ENCODE measurements at places on chromosomes 6 and 20.

GRCh38 chr6:133890711-133891148 is 1.8 kb downstream of the TCF21 start:
- no peak for DNase-seq

DNA sequence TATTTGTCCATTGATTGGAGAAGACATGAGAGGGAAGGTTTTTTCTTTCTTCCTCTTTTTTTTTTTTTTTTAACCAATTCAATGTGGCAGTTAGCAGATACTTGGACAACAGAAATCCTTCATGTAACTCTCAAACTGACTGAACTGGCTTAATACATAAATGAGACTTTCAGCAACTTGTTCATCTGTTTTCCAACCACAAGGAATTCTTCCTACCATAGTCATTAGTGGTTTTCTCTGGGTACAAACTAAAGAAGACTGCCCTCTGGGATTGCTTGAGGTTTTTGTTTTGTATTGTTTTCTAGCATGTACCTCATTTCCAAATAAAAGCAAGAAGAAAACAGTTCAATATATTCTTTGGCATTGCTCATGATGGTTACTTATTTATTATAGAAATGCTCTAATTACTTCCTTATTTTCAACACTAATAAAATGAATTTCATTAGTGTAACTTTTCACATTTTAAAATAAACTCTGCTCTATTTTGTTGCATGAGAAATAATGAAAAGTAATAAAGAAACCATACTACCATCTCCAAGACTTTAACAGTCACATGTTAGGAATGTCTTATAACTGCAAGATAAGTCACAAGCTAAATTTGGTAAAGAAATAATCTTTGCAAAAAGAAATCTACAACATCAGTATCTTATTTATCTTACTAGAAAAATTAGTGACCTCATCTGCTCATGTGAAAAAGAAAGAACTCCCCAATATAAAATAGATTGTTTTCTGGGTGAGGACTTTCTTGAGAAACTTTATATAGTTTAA is 52.0 kb downstream of the ME1 start:
- no peak for DNase-seq

DNA sequence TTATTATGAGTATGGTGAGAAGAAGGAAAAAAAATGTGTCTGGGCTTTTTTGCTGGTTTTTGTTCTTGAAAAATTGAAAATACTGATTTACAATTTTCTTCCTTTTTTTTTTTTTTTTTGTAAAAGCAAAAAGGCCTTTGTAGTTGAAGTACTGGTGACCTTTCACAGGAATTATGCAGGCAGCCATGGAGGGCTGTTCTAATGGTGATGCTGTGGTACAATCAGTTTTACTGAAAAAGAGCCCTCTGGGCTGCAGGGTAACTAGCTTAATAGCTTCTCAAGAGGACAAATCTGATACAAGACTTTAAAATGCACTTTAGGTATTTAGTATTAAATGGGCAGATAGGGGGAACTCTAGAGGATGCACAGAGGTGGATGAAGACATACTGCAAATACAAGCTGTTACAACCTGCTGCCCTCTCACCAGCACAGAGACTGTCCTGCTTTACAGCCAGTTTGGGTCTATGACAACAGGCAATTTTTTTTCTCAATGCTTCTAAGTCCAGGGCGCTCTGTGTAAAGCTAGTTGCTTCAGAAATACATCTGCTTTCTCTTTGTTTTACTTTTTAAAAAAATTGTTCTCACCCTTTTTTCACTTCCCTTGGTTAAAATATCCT is 61.6 kb upstream of the HS3ST5 start:
- DNase-seq: no peak

GRCh38 chr20:59125332-59125731 is 38.3 kb upstream of the ZNF831 start:
- no peak for DNase-seq

- no peak for DNase-seq
Measured at GRCh38 chr20:24378661-24379483, 90.6 kb upstream of the SYNDIG1 start.

DNA sequence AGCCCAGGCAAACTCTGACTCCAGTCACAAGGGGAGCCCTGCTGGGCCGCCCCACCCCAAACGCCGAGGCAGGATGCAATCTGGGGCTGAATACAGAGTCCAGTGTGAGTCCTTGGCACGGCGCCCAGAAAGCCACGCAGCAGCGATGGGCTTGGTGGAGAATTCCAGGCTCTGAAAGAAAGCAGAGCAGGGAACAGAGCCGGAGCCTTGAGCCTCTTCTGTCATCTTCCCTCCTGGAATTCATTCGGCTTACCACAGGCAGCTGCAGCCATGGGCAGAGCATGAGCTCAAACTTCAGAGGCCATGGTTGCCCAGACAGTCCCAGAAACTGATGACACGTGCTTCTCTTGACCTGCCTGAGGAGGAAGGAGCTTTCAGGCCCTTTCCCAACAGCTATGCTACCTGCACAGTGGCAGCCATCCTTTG is 441.1 kb upstream of the JARID2 start:
- DNase-seq: no peak

GRCh38 chr6:102333736-102334135 is 940.2 kb downstream of the GRIK2 start:
- no peak for DNase-seq

DNA sequence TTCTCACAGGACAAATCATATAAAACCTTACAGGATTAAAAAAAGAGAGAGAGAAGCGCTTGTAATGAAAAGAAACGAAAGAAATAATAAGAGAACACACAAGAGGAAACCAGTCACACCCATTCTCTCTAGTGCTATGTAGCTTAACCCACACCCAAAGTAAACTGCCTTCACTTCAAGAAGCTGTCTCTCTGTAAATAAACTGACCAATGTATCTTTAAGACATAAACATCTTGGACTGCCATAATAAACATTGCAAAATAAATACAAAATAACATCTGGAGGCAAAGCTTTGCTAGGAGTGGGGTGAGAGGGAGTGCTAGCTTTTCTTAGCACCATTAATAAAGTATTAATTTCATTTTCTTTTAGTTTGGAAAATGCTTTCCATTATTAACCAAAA is 61.6 kb upstream of the RNF146 start:
- no peak for DNase-seq

- peak; percentile 41 for DNase-seq
Measured at GRCh38 chr6:37698264-37699137, 818 bp upstream of the MDGA1 start.

DNA sequence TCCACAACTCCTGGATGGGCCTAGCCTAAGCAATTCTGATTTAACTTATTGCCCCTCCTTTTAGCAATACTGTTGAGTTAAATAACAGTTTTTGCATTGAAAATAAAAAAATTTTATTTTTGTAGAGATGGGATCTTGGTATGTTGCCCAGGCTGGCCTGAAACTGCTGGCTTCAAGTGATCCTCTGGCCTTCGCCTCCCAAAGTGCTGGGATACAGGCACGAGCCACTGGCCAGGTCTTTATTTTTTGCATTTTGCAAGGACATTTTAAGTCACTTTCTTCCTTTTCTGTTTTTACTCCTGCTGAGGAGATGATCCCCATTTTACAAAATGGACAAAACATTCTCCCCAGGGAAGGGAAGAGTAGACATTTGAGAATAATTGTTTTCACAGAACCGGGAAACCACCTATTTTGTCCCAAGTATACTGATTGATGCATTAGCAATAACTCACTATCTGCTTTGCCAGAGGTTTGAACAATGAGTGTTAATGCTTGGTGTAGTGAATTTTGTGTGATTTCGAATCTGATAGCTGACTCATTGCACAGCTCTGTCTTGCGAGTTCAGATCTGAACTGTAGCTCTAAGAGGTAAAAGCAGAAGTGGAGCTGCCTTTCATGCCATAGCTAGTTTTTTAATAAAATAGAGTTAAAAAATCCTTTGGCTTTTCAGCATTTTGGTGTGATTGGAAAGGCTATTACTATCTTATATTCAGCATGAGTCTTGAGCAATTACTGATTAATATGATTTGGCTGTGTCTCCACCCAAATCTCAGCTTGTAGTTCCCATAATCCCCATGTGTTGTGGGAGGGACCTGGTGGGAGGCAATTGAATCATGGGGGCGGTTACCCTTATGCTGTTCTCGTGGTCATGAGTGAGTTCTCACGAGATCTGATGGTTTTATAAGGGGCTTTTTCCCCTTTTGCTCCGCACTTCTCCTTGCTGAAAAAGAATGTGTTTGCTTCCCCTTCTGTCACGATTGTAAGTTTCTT is 20.9 kb downstream of the IGF2R start:
- DNase-seq: no peak

GRCh38 chr6:85472744-85473143 is 22.9 kb downstream of the NT5E start:
- no peak for DNase-seq

DNA sequence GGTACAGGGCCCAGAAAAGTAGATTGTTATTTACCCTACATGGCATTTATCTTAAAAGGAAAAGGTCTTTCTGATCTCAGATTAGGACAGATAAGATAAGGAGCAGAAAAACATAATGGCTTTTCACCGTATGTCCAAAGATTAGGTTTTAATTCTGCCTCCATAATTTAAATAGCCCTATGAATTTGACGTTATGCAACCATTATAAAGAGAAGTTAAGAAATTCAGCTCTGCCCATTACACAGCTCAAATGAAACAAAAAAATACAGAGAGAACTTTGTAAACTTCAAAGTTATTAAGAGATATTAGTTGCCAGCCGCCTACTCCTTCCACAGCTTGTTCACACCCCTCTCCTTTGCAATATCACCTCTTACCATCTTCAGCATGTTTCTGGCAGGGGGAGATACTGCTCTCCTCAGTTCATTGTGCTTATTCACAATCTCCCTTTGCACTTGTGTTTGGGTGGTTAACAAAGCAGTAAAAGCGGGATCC is 8.1 kb downstream of the CRISP3 start:
- DNase-seq: no peak

DNA sequence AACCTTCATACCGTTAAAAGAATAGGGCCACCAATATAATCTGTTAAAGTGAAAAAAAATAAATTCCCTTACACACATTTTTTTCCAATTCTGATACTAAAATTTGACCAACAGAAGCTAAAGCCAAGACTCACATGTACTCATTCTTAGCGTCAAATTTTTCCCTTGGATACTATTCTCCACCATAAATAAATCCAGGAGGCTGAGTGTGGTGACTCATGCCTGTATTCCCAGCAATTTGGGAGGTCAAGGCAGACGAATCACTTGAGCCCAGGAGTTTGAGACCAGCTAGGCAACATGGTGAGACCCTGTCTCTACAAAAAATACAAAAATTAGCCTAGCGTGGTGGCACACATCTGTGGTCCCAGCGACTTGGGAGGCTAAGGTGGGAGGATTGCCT is 43.9 kb downstream of the SCML4 start:
- DNase-seq: no peak

DNA sequence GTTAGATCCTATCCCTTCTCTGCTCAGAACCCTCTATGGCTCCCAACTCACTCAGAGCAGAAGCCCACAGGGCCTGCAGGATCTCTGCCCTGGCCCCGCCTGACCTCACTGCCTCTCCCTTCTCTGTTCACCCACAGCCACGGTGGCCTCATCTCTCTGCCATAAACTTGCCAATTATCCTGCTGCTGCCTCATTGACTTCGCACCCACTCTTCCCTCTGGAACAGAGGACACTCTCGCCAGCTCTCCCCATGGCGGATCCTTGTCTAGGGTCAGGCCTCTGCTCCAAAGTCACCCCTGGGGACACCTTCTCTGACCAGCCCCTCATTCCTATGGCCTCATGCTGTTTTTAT is 86.4 kb downstream of the CEBPB start:
- no peak for DNase-seq

DNA sequence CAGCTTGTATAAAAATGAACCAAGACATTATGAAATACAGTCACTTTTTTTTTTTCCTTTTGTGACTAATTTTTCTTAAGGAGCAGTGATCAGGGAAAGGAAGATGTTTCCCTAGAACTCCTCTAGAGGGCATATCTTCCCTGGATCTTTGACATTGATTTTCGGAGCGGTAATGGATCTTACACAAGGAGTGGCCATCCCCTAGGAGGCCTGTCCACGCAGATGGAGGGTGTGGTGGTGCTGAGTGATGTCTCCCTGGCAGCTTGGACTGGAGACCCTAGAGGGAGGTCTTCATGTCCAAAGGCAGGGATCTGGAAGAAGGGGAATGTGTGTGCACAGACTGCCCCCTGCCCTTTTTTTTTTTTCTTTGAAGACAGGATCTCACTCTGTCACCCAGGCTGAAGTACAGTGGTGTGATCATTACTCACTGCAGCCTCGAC is 7.0 kb upstream of the KIFC1 start:
- no peak for DNase-seq

- no peak for DNase-seq
Measured at GRCh38 chr6:146620655-146621054, 21.9 kb downstream of the ADGB start.

DNA sequence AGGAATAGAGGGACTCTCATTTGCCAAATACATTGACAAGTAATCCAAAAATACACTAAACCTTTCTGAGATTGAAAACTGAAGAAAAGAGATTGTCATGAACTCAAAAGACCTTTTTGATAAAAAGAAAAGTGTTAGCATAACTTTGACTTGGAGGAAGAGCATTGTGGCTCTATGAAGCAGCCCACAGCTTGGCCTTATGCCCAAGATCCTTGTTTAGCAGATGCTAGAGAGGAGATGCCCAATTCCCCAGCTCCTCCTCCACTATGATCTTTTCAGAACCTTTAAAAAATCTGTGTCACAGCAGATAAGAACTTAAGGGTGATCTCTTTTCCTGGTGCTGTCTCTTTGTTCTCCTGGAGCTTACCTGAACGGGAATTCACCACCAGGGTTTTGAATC is 35.8 kb upstream of the IGF2R start:
- DNase-seq: no peak

GRCh38 chr6:135393289-135393688 is 104.3 kb downstream of the AHI1 start:
- DNase-seq: no peak

- DNase-seq: no peak
Measured at GRCh38 chr6:148708707-148709106, 38.1 kb upstream of the UST start.

DNA sequence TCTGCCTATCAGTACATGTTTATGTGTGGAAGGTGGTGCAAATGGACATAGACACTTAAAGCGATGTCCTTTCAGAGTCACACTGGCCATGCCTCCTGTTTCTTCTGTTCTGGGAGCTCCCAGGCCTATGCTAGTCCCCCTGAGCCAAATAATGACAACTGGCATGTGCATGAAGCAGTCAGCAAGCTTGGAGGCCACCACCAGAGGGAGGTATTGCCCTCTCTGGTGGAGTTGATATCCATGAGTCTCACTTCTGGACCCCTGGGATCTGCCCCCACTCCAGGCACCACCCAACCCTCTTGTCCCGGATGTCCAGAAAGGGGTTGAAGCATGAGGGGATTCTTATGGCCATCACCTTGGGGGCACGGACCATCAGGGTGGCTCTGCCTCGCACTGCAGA is 172.2 kb downstream of the AIG1 start:
- DNase-seq: no peak

- no peak for DNase-seq
Measured at GRCh38 chr20:35991142-35991771, 22.9 kb downstream of the CNBD2 start.

DNA sequence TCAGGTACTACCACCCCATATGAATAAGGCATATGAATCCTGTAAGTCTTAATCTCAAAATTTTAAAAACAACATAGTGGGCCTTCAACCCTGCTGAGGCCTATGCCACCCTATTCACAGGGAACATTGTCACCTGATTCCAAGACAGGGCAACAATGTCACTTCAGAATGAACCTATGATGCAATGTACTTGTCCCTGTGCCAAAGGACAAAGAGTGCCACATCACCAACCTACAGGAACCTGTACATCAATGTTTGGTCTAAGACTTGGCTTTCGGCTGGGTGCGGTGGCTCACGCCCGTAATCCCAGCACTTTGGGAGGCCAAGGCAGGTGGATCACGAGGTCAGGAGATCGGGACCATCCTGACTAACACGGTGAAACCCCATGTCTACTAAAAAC is 318.5 kb upstream of the JARID2 start:
- DNase-seq: no peak
